ENCODE measurements at places on chromosomes 7 and 10.

- DNase-seq, result no peak
These were observed 975.2 kb upstream of the GHITM start for GRCh38 chr10:83164156-83164555.

GRCh38 chr10:30155401-30155800, 96.0 kb upstream of the JCAD start:
- DNase-seq, result no peak

GRCh38 chr7:4849390-4849789, 12.4 kb downstream of the PAPOLB start:
- peak; percentile 76 for DNase-seq

DNA sequence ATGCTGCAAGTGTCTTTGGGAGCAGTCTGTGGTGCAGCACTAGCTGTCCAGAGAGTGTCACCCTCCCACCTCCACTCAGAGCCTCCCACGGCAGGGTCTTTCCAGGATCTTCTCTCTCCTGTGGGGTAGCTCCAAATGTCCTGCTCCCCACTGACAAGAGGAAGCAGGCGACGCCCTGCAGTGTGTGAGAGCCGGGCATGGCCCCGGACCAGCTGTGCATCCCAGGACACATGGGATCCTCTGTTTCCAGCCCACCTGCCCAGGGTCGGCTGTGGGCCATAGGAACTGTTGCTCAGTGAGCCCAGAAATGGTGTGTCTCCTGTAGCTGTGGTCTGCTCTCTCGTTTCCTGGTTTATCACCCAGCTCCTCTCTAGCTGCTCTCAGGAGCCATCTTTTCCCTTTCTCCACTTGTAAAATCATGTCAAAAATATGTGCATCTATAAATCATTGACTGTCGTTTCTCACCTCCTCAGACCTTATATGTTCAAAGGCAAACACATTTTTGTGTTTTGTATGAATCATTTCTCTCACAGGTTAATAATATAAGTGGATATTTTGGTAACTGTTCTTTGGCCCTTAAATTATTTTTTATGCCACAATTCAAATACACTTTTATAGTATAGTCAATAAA, 74.9 kb downstream of the VWC2 start:
- no peak for DNase-seq

DNA sequence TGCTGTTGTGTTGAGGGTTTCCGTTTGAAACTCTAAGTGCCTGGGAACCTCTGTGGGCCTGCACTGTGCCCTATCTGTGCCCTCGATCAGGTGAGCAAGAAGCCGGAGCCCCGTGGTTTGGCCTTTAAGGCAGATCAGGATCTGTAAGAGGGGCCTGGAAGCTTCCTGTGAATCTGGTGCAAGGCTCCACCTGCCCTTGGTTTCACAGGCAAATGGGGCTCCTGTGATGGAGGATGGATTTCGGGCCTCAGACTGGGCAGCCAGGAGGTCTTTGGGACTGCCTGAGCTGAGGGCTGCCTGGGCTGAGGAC, 21.6 kb downstream of the SCART1 start:
- no peak for DNase-seq

GRCh38 chr10:35328404-35329037, 7.8 kb upstream of the CCNY start:
- no peak for DNase-seq

DNA sequence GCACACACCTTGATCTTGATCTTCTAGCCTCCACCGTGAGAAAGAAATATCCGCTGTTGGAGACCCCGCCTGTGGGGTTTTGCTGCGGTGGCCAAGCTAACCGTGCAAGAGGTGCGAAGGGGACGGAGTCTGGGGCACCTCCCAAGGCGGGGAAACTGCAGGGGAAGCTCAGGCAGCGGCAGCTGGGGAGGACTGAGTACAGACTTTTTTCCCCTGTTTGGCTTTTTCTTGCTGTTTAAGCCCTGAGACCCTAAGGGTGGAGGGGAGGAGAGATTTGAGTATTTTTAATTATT, 108.0 kb downstream of the DNAJB6 start:
- no peak for DNase-seq

GRCh38 chr7:158582089-158582456, 5.5 kb downstream of the PTPRN2 start:
- no peak for DNase-seq

DNA sequence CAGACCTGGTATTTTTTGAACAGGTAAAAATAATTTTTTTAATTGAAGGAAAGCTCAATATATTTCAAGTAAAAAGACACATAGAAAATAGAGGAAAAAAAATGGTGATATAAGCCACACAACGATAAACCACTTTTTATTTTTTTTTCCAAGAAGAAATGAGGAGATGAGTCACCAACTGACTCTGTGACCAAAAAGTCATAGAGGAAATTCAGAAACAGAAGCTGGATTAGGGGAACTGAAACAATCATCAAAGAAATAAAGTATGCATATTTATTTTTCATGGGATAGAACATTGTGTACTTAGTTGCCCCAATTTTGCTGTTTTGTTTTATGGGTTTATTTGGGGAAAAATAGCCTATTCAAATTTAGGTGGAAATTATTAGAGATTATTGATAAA, 176.8 kb upstream of the AGR3 start:
- peak; percentile 8 for DNase-seq

DNA sequence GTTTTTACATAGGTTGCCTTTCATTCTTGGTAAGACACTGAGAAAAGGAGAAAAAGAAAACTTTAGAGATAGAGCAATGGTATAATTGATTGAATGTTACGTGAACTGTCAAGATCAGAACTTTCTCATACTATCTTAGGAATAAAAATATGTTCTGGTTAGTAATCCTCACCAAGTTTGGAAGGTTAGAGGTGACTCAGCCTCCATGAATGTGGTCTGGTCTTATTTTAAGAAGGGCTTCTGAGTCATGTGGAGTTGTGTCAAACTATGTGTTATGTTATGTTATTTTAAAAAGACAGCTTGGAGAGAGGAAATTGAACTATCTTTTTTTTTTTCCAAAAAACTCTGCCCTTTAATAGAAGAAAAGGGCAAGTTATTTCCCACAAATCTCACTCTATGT, 458.6 kb upstream of the KLF6 start:
- peak; percentile 45 for DNase-seq

- no peak for DNase-seq
These were observed 26.8 kb upstream of the CABCOCO1 start for GRCh38 chr10:61635932-61636331.

DNA sequence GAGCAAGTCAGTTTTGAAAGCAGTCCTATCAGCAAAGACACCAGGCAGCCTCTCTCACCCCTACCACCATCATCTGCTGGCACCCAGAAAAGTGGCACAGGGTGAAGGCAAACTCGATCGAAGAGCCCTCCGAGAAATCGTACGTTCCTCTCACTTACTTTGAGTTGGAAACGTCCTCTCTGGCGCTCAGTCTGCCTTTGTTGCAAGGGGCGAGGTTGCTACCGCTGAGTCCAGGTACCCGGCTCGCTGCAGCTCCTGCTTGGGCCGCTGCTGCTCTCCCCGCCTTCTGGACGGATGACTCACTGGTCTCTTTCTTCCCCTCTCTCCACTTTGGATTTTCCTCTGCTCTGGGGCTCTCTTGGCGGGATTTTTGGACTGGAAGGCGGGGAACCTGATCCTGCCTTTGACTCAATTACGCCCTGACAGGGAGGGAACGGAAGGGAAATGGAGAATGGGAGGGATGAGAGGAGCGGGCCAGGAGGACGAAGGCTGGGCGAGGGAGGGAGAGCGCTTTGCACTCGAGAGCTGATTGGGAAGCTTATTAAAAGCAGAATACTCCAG, at the start of gene PTN:
Gene PTN, minus strand, starts transcription at position 453 of the 561 bp plus-strand sequence. CDS start 88,760 bp downstream, outside the sequence.
- peak; percentile 9 for DNase-seq

DNA sequence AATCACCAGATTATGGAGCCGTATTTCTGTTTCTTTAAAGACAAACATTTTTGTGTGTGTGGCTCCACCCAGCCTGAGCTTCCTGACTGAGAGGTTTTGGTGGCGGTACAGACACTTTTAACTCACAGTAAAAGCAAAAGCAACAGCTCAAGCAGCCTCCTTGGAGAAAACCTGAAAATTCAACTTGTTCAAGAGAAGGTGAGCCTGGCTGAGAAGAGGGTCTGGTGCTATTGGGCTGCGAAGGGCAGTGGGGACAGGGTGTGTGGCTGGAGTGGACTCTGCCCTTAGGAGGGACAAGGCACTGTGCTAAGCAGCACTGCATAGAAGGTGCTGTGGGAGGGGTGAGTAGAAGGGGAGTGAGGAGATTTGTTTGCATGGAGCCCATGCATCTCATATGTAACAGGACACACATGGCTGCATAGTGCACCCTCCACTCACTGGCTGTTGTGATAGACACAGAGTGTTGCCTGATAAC, at the start of gene GIMAP7:
Gene GIMAP7, plus strand, starts transcription at position 125 of the 475 bp plus-strand sequence. CDS start 5,103 bp downstream, outside the sequence.
- no peak for DNase-seq

GRCh38 chr10:43408331-43408709, 666 bp downstream of the HNRNPF start:
- no peak for DNase-seq

DNA sequence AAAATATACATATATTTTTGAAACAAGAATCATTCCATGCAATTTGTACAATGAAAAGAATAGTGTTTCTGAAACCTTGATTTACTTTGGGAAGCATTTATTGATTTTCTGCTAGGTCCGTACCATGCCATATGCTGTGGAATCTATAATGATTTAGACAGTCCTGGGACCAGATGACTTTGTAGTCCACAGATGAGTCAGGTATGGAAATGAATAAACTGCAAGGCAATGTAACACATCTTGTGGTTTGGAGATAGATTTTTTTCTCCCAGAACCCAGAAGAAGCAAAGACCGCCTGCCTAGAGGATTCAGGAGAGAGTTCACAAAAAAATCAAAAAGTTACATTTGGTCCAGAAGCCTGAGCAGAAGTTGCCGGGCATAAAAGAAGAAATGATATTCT, 190.4 kb downstream of the GPR37 start:
- DNase-seq, result no peak

GRCh38 chr7:123494193-123494796, 40.1 kb downstream of the IQUB start:
- DNase-seq, result peak; percentile 7

GRCh38 chr10:111131168-111131799, 54.5 kb downstream of the ADRA2A start:
- no peak for DNase-seq

GRCh38 chr7:156014201-156014600, 201.9 kb upstream of the SHH start:
- DNase-seq, result no peak

- DNase-seq, result no peak
These were observed 72.0 kb downstream of the GOLGA7B start for GRCh38 chr10:97921581-97922021.

- no peak for DNase-seq
These were observed 31.1 kb downstream of the TAX1BP1 start for GRCh38 chr7:27771111-27771510.

DNA sequence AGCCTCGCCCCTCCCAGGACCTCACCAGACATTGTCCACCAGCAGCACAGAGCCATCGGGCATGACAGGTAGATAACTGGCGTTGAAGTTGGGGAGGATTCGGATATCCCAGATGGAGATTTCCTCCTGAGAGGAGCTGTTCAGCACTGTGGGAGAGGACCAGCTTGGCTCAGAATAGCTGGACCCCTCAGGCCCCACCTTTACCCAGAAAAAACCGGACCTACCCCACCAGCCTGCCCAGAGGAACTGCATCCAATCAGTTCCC, 1.5 kb downstream of the TRAPPC14 start:
- no peak for DNase-seq

- DNase-seq, result no peak
These were observed 33.2 kb upstream of the RAB18 start for GRCh38 chr10:27470885-27471284.

- DNase-seq, result no peak
These were observed 72.0 kb upstream of the ZMIZ1 start for GRCh38 chr10:78996792-78997129.

DNA sequence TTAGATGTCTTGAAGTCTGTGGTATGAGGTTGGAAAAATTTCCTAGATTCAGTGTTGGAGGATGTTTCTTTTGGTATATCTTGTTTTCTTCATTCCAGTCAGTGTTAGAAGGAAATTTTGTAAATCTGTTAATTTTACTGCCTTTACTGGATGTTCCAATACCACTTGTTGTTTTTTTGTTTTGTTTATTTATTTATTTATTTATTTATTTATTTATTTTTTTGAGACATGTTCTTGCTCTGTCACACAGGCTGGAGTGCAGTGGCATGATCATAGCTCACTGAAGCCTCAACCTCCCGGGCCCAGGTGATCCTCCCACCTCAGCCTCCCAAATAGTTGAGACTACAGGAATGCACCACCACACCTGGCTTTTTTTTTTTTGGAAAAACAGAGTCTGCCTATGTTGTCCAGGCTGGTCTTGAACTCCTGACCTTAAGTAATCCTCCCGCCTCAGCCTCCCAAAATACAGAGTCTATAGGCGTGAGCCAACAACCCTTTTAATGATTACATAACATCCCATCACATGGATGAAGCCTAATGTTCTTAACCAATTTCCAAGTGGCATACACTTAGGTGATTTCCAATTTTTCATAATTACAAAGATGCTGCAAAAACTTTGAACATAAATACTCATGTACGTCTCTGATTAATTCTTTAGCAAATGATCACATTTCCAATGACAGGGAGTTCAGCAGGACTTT, 52.8 kb upstream of the WAC start:
- no peak for DNase-seq

DNA sequence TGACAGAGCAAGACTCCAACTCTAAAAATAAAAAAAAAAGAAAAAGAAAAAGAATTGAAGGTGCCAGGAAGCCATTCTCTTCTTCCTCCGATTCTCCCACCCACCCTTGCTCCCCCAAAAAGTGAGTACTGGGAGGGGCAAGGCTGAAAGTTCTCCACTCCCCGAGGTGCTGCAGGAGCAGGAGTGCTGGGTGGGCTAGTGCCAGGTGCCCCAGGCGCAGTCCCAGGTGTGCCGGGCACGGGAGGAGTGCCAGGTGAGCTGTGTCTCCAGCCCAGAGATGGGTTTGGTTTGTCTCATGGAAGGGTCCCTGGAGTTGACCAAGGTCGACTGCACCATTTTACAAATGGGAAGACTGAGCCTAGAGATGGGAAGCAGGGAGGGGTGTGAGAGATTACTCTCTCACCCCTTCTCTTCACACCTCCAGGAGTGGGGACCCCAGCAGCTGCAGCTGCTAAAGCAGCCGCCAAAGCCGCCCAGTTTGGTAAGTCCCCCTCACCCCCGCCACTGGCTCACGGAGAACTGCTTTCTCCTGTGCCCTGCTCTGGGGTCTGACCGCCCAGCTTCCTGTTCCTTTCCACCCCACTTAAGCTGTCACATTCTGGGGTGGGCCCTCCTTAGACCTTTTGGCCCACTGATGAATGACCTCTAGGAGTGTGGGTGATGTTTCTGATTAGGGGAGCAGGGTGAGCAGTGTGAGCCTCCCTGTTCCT, 26.2 kb upstream of the LIMK1 start:
- no peak for DNase-seq

GRCh38 chr7:81053623-81054022, 134.8 kb upstream of the SEMA3C start:
- DNase-seq, result no peak

DNA sequence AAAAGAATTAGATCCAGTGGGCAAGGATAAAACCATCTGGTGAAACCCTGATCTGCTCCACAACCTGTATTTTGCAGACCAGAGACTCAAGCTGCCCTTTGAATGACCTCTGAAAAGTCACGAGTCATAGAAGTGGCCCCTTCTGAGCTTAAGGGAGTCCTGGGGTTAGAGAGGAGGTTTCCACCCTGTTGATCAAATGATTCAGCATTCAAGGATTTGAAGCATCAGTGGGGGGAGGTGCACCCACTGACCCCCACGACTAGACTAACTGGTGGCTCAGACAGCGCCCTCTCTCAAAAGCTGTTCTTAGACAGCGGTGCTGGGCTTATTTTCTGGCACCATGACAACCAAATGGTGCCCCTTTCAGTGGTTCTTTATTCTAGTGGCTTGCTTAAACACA, 44.3 kb downstream of the PLCE1 start:
- peak; percentile 30 for DNase-seq

- DNase-seq, result no peak
These were observed 95.0 kb upstream of the AGBL3 start for GRCh38 chr7:134891262-134891695.

All from HTR-8/SVneo (cell line).